ENCODE measurements at places on chromosomes 2 and 18.

GRCh38 chr2:121790276-121790956 is 35.0 kb downstream of the TSN start:
- DNase-seq = no peak

DNA sequence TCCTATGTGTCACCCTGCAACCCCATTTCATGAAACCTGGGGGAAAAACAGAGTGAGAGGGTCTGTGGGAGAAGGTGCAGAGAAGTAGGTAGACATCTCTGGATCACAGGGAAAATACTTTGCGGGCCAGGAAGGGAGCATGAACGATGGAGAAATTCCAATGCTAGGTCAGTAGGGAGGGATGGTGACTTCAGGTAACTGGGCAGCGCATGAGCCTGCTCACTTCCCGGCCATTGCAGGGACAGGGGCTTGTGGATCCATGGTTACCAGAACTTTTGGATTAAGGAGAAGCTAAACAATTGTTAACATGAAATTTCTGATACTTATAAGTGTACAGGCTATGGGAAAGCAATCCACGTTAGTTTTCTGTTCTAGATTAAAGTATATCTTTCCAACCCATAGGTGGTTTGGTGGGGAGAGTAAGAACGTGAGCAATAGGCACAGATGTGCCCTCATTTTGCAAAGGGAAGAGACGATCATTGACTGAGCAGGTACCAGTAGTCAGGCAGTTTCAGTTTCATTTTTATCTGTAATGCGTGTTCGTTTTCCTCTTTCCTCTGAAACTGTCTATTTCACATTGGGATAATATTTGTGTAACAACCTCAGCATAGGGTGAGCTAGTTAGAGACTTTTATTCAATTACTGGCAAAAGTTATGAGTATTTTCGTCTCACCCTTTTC is 65.0 kb downstream of the NYAP2 start:
- no peak for DNase-seq

GRCh38 chr2:170467568-170468422 is 247.3 kb upstream of the SP5 start:
- no peak for DNase-seq

DNA sequence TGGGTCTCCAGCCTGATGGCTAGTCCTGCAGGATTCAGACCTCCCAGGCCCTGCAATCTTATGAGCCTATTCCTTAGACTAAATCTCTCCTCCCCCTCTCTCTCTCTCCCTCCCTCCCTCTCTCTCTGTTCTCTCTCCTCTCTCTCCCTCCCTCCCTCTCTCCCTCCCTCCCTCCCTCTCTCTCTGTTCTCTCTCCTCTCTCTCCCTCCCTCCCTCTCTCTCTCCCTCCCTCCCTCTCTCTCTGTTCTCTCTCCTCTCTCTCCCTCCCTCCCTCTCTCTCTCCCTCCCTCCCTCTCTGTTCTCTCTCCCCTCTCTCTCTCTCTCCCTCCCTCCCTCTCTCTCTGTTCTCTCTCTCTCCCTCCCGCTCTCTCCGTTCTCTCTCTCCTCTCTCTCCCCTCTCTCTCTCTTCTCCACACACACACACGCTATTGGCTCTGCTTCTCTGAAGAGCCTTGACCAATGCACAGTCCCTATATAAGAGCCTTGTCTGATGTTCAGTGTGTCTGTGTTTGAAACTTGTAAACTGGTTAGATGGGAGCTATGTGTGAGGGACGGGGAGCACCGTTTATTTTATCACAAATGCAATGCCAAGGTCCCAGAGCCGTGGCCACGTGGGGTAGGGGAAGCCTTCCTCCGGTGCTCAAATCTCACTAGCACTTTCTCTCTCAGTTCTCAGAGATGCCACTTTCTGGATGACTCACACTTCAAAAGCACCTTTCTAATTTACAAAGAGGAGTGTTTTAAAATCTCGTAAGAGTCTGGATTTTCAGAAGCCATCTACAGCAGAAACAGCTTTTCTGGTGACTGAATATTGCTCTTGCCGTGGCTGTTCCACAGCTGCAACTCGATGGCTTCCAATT is 9.4 kb upstream of the PRLH start:
- no peak for DNase-seq

GRCh38 chr2:222410534-222410933 is 13.8 kb upstream of the SGPP2 start:
- no peak for DNase-seq

Data from Right ventricle myocardium superior (tissue), 1 donor.